ENCODE measurements at places on chromosomes 12 and 14.

DNA sequence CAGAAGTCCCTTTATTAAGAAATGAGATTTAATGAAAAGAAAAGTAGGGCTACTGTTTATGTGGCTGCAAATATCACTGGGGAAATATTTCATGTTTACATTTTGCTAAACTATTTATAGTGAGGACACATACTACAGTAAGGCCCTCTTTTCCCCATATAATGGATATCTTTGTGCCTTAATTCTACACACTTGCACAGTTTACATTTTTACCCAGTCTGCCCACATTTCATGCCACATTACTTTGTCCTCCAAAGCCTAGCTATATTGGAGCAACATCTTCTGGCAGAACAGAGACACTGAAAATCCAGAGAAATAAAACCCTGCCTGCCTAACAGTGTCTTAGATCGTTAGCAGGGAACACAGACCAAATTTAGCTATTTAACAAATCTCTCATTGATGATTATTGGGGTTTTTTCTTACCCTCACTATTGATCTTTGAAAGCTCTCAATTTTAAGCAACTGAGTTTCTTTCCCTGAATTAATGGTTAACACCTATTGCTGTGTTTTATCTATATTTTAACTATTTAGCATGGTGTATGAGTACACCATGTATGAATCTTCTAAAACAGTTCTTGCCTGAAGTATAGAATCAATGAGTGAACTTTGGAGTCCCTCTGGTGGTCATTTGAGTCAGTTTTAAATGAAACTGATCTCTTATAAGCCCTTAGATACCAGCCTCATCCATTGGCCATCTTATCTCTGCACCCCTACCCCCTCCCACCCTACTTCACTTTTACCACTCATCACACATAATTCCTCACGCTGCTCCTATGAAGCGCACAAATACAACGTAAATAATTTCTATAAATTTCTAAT is 170.2 kb downstream of the BCAT1 start:
- no peak for DNase-seq

GRCh38 chr12:62006076-62006732 is 254.0 kb upstream of the USP15 start:
- no peak for DNase-seq

GRCh38 chr14:68658029-68658509 is 134.8 kb downstream of the ZFP36L1 start:
- no peak for DNase-seq

DNA sequence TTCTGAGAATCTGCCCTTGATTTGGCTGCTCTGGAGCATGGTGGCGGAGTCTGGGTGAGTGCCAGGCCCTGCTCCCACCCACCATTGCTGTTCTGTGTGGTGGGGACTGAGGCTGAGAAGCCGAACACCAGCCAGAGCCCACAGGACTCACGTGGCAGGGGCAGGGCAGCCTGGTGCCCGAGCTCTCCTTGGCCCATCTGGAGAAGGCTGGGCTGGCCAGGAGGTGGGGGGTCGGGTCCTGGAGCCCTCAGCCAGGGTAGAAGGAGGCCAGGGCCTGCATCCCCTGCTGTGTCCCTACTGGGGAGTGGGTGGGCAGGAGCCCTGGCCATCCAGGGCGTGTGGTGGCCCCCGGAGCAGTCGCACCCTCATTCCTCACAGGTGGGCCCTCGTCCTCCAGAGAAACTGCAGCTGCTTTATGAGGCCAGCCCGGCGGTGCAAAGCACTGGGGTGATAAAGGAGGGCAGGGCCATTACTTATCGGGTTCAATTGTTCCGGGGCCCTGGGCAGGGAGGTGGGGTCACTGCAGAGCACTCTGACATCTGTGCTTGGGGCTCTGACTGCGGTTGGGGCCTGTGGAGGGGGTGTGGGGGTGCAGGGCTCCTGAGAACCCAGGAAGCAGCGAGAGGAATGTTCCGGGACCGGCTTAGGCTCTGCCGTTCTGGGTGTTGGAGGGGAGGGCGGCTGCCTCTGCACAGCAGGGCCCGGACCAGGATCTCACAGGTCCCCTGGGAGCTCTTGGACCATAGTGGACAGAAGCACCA is 217.5 kb upstream of the C14orf180 start:
- no peak for DNase-seq

GRCh38 chr12:47745485-47746041 is 13.1 kb downstream of the RAPGEF3 start:
- no peak for DNase-seq

DNA sequence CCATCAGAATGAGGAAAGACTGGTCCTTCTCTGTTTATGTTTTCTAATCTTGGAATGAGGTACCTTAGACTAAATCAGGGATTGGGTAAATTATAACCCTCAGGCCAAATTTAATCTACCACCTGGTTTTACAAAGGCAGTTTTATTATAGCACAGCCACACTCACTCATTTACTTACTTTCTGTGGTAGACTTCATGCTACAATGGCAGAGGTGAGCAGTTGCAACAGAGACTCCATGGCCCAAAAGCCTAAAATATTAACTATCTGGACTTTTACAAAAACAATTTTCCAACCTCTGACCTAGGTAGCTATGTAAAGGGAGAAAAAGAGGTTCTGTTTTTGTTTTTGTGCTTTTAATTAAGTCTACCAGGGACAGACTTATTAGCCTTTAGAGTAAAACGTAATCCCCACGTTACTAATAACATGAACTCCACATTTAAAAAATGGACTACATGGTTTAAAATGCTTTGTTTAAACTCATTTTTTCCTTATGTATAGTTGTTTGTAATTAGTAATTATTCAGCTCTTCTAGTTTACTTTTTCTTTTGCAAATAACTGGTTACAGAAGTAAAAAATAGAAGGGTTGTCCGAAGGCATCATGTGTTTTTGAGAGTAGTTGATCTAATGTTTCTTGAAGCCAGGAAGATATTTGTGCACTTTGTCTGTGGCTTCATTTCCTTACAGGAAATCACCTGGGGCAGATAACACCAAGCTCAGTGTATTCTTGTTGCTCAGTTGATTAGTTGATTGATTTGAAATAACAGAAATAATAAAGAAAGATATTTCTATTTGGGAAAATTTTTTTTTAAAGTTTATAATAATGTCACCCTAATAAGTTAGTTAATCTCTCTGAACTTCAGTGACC is 57.6 kb upstream of the ATP2B1 start:
- no peak for DNase-seq

- DNase-seq, result no peak
Observed at GRCh38 chr12:29945904-29946303, 162.2 kb upstream of the TMTC1 start.

- no peak for DNase-seq
Observed at GRCh38 chr14:97602438-97603117, 805.4 kb downstream of the VRK1 start.

- DNase-seq, result no peak
Observed at GRCh38 chr12:14157088-14157747, 175.8 kb upstream of the GRIN2B start.

- no peak for DNase-seq
Observed at GRCh38 chr14:52031781-52032180, 37.1 kb downstream of the NID2 start.

- DNase-seq, result no peak
Observed at GRCh38 chr14:52538623-52539022, 13.7 kb downstream of the TXNDC16 start.

GRCh38 chr12:28618772-28619171 is 428.5 kb downstream of the CCDC91 start:
- DNase-seq, result no peak

DNA sequence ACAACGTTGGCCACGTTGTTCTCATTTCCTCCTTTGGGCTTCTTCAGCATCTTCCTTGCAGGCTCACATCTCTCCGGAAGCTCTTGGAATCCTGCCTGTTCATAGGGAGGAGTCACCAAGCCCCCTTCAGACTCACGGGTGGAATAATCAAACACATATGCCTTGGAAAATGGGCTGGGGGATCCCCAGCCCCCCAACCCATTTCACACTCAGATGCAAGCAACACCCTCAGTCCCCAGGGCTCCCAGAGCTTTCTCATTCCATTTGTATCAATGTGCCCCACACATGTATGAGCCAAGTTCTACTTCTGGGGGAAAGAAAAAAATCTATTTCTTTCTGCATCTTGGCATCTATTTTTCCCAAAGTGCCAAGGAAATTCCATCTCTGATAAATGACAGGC is 33.1 kb downstream of the WSCD2 start:
- DNase-seq, result no peak

GRCh38 chr14:20846560-20846959 is 43.9 kb upstream of the RNASE1 start:
- DNase-seq, result no peak

DNA sequence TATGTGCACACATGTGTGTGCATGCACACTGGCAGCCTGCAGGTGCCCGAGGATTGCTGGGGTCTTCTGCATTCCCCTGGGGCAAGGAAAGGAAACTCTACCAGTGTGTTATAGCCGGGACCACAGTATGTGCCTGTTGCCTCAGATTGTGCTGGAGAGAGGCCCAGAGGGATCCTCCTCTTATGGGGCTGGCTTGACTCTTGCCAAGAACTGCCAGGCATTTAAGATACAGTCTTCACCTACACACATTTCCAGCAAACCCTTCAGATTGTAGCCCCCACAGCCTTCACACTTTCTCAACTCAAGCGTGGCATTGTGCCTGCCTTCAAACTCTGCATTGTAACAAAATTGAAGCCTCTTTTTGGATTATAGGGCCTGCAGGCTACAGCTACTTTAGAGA is 176.7 kb upstream of the DYRK2 start:
- DNase-seq, result no peak

DNA sequence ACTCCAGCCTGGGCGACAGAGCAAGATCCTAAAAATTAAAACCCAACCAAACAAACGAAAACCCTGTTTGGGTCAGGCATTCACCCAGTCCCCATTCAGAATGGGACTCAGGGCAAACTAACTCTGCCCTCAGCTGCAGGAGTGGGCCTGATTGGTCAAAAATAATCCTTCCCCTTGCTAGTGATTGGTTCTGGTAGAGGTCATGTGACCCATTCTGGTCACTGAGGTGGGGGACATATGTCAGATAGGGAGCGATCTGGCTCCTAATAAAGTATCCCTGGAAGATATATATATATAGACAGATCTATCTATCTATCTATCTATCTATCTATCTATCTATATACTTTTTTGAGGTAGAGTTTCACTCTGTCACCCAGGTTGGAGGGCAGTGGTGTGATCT is 29.5 kb upstream of the MED13L start:
- no peak for DNase-seq

DNA sequence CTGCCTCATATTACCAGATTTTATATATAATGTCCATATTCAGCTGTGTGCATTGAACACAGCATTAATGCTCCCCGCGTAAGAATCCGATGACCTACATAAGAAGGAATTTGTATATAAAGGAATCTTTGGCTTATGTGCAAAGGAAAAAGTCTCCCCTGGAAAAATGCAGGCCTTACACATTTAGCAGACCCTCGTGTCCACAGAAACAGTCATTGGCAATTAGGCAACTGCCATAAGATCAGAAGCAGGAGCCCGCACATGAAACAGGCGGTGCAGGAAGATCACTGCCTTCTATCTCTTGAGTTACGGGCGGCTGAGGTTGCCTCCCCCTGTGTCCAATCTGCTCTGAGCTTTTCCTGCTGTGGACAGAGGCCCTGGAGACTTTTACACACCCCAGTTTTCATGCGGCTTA is 63.2 kb upstream of the RFX4 start:
- no peak for DNase-seq
